NK-92 treated with Interleukin-12 subunit alpha and Interleukin-12 subunit beta, amount 100 ng/mL, for 24 hours (cell line): ENCODE measurements at places on chromosomes 12 and 14.

DNA sequence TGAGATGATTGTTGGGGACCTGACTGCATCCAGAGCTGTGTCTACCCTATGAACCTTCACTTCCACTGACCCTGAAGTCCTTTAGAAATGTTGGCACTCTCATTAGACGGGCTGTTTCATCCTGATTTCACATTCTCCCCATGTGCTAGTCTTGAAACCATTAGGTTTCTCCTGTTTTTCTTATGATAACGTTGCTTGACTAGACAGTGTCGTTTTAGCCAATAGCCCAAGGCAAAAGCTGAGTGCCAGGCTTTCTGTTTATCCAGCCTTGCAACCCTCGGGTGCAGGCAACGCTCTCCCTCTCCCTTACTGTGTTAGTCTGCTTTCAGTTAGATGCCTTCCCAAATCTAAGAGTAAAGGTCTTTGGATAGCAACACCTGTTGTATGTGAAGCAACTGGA lies 30.1 kb downstream of the DACT1 start:
- no peak for DNase-seq

- DNase-seq: no peak
Measured at GRCh38 chr12:15335959-15336358, 13.7 kb downstream of the PTPRO start.

DNA sequence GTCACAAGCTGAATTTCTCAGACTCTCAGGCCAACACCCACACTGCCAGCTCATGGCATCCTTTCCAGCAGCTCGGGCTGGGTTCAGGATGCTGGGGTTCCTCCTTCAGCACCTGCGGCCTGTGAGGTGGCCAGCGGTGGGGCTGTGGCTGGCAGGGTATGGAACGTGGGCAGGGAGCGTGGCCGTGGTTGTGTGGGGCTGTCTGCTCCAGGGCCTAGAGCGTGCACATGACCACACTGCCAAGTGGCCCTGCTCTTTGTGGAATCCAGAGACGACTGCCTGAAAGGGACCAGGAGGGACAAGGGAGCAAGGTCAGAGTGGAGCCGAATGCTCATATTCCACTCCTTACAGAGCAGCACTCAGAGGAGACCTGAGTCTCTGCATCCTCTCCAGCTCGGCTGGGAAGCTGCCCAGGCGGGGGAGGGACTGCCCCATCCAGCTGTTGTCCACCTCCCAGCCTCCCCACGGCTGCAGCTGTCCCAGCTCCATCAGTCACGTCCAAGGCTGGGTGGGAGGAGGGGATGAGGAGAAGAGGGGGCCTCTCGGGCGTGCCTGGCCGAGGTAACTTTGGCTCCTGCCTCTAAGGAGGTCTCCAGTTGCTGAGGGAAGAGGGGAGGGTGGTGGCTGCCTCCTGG lies 71.3 kb downstream of the TSPAN9 start:
- DNase-seq: no peak

DNA sequence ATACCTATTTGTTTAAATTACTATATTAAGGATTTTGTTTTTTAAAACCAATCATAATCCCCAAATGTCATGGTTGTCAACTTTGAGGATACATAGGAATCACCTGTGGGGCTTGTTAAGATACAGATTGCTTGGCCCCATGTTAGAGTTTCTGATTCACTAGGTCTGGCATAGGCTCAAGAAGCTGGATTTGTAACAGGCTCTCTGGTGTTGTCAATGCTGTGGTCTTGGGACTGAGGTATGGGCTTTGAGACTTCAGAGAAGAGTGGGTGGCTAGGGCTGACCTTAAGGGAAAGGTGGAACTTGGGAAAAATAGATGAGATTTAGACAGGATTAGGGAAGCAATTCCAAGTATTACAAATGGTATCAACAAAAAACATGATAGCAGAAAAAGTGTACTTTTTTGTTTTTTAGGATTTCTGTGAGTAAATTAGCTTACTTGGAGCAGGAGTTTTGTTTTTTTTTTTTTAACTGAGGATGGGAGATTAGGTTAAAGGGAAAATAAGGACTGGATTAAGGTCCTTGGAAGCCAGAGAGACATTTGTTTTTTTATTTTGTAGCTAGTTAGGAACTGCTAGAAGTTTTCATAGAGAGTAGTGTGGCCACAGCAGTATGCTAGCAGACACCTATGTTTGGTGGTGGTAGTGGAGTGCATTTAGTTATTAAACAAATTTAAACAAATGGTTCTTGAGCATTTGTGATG lies 88.6 kb downstream of the RAD51B start:
- DNase-seq: no peak

DNA sequence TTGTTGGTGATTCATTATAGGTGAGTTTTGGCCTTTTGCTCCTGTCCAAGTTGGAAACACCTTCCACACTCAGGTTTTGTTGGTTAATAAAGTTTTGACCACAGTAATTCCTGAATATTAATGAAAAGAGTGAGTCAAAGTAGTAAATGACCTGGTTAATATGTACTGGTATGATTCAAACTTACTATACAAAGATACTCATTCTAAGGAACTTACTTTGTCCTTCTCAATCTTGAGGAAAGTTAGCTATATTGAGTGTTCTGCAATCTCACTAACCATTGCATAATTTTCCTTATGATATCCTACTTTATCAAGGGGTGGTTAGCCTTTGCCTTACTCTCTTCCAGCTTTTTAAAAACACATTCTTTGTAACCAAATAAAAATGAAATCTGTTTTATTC lies 20.9 kb upstream of the HECTD1 start:
- no peak for DNase-seq

DNA sequence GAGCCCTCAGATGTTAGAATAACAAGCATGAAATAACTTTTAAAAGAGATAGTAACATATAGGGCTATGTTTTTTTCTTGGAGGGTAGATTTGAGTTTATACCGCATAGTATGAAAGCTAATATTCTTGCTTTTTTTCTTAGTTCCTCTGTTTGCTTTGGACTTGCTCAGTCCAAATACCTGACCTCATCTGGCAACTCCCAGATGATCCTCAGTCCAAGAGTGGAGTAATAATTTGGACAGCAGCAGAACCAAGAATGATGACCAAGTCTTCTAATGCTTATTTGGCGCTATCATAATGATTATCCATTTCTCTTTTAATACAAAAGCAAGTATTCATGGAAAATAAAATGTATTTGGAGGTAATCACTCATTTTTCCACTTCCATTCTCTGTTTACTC lies 45.6 kb downstream of the GUCY2C start:
- DNase-seq: no peak

DNA sequence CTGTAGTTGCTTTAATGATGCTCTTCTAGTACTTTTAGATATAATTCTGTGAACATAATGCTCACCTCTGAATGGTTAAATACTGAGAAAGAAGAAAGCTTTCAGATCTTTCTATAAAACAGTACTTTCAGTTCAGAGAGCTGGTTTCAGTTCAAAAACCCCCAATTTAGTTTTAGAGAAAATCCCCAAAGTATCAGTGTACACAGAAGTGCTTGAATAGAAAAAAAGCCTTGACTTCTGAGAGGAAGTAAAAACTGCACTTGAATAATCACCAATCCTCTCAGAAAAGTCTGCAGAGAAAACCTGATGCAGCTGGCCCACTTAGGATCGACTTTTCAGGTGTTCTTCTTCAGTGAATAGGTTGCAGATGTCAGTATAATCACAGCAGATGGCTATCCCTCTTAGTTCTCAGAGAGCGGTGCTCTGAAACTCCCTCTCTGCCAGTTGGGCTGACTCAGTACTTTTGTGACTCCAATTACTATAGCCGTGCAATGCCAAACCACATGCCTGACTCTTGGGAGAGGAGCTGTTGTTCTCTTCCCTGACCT lies 616.3 kb downstream of the LRFN5 start:
- no peak for DNase-seq

- DNase-seq: no peak
Measured at GRCh38 chr14:82490397-82490796, 956.7 kb upstream of the SEL1L start.
